GM12864 (cell line): ENCODE measurements at places on chromosomes 5 and 9.

GRCh38 chr9:94881023-94881422 lies 154.5 kb downstream of the AOPEP start:
- DNase-seq: no peak

DNA sequence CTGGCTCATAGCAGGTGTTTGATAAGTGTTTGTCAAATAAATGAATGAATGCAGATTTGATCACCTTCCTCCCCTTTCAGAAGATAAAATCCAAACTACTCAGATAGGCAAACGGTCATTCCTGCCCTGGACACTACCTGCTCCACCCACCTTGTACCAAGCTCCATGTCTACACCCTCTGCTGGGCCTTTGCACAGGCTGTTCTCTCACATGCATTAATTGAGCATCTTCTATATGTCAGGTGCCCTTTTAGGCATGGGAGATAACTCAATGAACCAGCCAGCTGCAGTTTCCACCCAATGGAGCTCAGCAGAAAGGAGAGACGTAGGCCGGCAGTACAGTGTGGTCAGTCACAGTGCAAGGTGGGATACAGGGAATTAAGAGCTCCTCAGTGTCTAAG lies 102.3 kb upstream of the CPEB4 start:
- no peak for DNase-seq

DNA sequence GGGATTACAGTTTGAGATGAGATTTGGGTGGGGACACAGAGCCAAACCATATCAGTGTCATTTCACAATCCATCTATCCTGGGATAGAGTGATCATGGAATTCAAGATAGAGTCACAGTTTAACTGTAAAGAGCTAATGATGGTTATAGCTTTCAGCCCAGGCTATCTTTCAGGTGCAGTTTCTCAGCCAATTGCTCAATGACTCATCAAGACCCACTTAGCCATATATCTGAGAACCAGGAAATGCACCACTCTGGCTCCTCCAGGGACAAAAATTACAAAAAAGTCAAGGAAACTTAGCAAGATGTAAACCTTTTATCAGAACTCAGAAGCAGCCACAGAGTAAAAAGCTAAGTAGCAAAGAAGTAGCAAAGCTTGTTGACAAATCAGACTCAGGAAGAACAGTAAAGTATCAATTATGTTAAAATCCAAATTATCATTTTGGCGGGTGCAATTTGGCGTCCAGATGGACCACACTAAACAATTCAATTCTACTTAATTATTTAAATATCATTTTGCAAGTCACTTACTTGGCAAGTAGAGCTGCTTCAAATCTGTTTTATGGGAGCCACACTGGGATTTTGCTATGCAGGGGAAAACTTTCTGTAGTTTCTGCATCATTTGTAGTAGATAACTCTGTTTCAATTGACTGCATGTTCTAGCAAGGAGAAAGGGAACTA lies 169.4 kb downstream of the TLE1 start:
- DNase-seq: no peak

GRCh38 chr5:21931116-21931515 lies 922.0 kb downstream of the CDH12 start:
- DNase-seq: no peak

DNA sequence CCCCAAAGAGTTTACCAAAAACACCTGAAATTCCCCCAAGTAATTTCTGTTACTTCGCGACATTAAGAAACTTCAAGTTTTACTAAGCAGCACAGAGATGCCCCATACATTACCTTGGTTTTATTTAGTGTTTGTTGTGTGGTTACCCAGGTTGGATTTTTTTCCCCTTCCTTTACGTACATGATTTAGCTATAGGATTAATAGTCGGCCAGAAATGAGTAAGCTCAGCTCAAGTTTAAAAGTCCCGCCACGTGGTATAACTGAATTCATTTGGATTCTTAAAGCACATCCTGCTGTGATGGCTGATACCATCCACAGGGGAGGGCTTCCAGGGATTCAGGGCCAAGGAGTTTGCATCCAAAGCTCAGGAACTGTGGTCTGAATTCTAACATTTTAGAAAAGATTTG lies 75.9 kb downstream of the DAP start:
- peak; percentile 74 for DNase-seq

- DNase-seq: no peak
Measured at GRCh38 chr5:126793097-126793496, 16.2 kb downstream of the LMNB1 start.

DNA sequence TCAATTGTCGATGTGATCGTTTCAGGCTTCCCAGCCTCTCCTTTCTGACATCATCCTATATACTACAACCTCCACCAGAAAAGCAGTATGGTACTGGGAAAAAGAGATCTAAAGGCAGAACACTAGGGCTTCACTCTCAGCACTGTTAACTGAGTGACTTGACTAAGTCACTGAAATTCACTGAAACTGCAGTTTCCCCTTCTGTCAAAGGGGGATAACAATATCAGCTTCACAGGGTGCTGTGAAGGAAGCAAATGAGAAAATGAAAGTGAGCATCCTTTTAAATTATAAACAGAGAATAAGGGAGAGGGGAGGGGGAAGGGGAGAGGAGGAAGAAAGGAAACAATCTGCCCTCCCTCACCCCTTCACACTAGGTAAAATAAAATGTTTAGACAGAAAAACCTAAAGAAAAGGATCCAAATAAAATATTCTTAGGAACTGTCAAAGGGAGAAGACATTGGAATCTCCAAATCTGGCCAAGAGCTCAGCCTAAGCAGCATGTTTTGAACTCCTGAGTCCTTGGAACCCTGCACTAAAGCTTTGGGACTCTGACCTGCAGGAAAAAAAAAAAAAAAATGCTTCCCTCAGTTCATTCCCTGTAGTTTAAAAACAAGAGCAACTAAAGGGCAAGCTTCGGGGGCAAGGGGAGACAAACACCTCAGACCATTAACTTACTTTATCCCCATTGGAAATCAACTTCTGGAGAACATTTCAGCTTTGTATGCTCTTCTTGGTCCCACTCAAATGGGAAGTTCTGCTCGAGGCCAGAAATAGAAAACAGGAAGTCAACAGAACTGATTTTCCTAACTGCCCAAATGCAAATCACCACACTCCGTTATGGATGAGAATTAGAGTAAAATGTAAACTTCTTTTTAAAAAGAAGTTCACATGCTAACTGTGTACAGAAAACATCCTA lies 178.3 kb downstream of the DEPDC1B start:
- peak; percentile 57 for DNase-seq

- peak; percentile 96 for DNase-seq
Measured at GRCh38 chr5:88734191-88734640, 148.8 kb downstream of the MEF2C start.

DNA sequence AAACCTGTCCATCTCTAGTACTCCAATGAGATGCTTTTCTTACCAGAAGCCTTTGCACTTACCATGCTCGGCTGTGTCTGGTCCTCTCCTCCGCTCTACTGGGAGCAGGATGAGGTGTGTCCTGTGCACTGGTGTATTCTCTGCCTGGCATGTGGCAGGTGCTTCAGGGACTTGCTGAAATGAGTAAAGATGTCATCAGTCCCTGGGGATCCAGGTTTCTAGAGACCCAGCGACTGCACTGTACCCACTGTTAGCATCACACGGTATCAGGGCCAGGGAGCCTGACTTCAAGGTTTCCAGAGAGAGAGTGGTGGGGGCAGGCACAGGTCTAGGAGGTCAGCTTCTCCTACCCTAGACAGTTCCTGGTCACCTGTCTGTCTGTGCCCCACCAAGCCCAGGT lies 10.5 kb downstream of the PTTG1 start:
- no peak for DNase-seq

- DNase-seq: no peak
Measured at GRCh38 chr5:106135473-106135872, 1535.3 kb downstream of the EFNA5 start.

- DNase-seq: no peak
Measured at GRCh38 chr5:138011991-138012390, 20.9 kb downstream of the FAM13B start.

GRCh38 chr5:7759951-7760580 lies 90.9 kb downstream of the CFAP90 start:
- no peak for DNase-seq

DNA sequence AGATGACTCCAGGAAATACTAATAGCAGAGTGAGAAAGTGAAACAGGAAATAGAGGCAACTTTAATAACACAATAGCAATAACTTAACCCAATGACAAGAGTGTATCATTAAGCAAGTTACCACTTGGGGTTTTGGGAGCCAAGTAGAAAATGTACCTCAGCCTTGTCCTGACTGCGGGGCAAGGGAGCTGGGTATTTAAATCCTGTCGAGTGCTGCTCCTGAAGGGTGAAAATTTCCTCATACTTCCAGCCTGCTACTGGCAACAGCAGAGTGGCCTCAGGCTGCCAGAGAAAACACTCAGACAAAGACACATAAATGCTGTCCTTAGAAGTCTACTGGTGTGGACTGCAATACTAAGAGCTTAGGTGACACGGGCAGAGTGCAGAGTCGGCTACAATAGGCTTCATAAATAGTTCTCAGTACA lies 112.5 kb upstream of the EMB start:
- DNase-seq: no peak

DNA sequence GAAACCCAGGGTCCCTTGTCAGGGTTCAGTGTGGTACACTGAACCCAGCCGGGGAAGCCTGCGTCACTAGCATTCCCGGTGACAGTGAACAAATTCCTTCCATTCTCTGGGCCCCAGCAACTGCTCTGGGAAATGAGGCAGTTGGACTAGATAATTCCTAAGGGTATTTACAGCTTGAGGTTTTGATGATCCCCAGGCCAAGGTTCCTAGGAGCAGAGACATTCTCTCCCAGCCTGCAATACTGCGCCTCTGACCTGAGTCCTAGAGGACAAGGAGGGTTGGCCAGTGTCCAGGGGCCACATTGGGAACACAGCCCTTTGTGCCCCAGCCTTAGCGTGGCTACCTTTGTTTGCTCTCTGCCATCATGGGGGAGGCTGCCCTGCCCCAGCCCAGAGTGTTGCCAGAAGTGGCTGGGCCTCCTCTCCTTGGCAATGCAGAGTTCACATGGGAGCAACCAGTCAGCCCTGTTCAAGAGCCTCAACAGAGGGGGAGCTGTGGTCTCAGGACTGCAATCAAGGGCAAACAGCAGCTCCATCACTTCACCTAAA lies 178.2 kb downstream of the SEC61B start:
- DNase-seq: no peak

DNA sequence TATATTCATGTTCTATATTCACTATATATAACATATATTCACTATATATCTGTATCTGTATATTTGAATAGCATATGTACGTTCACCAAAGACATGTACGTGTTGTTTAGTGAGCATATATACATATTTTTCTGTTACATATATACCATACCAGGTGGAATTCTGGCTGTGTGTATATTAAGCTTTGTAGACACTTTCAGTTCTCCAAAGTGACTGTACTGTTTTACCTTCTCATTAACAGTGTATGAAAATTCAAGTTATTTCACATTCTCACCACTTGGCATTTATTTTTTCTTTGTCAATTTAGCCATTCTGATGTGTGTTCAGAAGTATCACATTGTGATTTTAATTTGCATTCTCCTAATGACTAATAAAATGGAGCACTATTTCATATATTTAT lies 52.2 kb downstream of the DROSHA start:
- no peak for DNase-seq

GRCh38 chr5:150263801-150264621 lies 25.6 kb downstream of the CAMK2A start:
- no peak for DNase-seq

DNA sequence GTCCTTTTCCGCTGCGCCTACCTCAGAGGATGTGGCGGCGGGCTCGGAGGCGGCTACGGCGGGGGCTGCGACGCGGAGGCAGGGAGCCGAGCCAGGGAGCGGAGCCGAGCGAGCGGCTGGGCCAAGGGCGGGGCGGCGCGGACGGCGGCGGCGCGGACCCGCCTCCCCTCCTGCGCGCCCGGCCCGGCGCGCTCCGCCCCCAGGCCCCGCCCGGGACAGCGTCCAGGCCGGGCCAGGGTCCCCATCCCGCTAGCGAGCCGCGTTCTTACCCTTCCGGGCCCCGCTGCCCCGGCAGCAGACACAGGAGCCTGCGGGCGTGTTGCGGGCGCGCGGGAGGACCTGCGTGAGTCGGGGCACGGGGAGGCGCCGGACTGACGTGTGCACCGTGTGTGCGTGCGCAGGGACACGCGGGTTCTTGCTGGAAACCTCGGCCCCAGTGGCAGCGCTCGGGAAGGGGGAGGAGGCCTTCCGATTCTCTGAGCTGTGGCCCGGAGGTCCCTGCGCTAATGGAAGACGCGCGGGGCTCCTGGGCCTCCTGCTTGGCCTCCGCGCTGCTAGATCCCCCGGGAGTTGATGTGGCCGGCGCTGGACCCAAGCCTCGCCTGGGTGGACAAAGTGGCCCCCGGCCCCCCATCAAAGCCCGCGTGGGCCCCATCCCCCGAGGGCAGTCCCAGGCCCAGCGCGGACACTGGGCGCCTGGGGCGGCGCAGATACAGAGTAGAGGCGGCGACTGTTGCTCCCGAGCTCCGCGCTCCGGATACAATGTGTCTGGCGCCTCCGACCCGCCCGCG lies at the start of gene VDAC1:
VDAC1 (minus strand) TSS at position 350 of the 791 bp plus-strand sequence. CDS start 11,963 bp downstream, outside the sequence.
- DNase-seq: peak; percentile 54

GRCh38 chr9:13163287-13163686 lies 116.2 kb downstream of the MPDZ start:
- DNase-seq: no peak

GRCh38 chr5:56700711-56701110 lies 114.6 kb upstream of the MAP3K1 start:
- DNase-seq: no peak

DNA sequence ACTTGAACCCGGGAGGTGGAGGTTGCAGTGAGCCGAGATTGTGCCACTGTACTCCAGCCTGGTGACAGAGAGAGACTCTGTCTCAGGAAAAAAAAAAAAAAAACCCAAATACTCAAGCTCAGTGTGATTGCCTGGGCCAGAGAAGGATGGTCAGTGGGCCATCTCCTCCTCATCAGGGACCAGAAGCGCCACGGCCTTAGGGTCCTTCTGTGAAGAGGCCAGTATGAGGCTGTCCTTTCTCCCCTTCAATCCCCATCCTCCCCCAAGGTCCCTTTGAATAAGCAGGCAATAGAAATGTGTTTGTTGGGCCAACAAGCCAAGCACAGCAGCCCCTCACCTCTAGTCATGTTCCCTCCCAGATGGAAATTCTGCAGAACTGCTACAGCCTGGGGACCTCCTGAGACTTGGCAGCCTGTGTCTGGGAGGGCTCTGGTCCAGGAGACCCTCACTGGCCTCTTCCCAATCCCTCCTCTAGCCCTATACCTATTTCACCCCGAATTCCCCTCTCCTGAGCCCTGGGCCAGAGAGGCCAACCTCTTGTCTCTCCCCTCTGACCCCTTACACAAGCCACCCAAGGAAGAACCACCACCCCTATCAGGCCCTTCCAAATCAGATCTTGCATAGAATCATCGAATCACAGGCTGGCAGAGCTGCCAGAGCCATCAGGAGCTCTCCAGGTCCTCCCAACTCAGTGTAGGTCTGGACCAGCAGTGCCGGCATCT lies 1.0 kb downstream of the CSF1R start:
- no peak for DNase-seq

- DNase-seq: no peak
Measured at GRCh38 chr9:105206821-105207699, 37.4 kb upstream of the SLC44A1 start.

DNA sequence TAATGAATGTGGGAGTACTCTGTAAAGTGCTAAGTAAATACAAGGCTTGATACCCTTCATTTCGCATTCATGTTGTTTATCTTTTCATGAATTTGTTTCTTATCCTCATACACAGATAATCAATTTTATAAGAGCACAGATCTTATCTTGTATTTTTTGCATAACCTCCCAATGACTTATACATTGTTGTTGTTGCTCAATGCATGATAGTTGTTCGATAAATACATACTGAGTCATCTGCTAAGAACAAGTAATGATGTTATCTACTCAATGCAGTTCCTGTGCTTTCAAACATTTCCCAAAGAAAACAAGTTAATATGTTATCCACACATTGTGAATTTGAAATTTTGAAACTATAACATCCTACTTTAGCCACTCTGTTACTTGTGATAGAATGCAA lies 60.7 kb downstream of the TAF11L14 start:
- DNase-seq: no peak
